GM12878 (cell line): ENCODE measurements at places on chromosomes 1 and 21. TPM values are rescaled to one million over a fixed set of nuclear protein-coding genes. Genes with fewer than 3 reads are reported as not detected.

Gene CELA3A
- 7.6 and 9.0 TPM in 2 replicates for total RNA-seq

Gene E2F2
- 24.0 and 27.2 TPM in 2 replicates for total RNA-seq

DNA sequence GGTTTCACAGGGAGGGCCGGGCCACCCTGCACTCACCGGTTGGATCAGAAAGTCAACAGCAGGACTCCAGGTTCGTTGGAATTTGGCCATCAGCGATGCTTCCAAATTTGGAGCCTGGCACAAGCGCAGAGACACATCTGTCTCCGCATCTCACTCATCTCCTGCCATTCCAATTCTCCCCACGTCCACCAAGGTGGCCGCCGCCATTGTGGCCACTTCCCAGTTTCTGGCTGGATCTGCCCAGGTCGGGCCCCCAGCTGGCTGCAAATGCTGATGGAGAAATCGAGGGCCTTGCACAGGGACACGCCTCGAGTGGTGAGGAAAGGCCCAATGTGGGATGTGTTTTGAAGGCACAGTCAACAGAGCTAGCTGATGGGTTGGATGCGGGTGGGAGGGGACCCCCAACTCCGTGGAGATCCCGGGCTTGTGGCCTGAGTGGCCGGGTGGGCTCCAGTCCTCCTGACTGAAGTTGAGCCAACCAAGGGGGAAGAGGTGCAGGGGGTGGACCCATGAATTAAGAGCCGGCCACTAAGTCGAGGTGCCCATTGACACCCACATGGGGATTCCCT, 102.7 kb downstream of the CRYAA start:
- DNase-seq = no peak

GRCh38 chr1:1308756-1309250, 406 bp downstream of the PUSL1 start:
- DNase-seq = no peak

Gene CELA2A
- total RNA-seq = 0.90 and 1.5 TPM in 2 replicates

Gene CDC42BPA
- total RNA-seq = 0.19 and 0.23 TPM in 2 replicates

DNA sequence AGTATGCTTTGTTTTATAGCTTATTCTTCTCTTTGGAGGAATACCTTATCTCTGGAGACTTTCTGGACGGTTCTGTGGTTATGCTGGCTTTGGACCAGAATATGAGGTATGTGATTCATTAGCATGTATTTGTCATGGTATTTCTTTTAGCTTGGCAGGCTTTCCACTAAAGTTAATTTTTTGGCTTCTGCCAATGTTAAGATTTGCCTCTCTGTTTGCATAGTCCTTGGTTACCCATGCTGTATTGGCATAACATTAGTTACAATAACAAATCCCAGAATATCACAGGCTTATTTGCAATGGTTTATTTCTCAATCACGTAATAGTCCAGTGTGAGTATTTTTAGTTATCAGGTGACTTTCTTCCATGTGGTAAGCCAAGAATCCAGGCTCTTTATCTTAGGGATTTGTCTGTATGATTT, 9.7 kb downstream of the ZMPSTE24 start:
- no peak for DNase-seq

GRCh38 chr1:236568285-236568894, 35.9 kb downstream of the HEATR1 start:
- no peak for DNase-seq

Gene HLCS
- total RNA-seq = 11.9 and 13.3 TPM in 2 replicates

- no peak for DNase-seq
These were observed 48.6 kb upstream of the GPR52 start for GRCh38 chr1:174399211-174399610.

- DNase-seq = no peak
These were observed 84.6 kb upstream of the ZNF326 start for GRCh38 chr1:89910268-89910667.

Gene CFHR2
- total RNA-seq = not detected in 2 replicates

- no peak for DNase-seq
These were observed 101.3 kb upstream of the USP24 start for GRCh38 chr1:55316502-55316901.

GRCh38 chr1:51342591-51343206, 12.3 kb upstream of the TTC39A start:
- DNase-seq = no peak

- no peak for DNase-seq
These were observed 18.6 kb downstream of the NTPCR start for GRCh38 chr1:232968965-232969364.

DNA sequence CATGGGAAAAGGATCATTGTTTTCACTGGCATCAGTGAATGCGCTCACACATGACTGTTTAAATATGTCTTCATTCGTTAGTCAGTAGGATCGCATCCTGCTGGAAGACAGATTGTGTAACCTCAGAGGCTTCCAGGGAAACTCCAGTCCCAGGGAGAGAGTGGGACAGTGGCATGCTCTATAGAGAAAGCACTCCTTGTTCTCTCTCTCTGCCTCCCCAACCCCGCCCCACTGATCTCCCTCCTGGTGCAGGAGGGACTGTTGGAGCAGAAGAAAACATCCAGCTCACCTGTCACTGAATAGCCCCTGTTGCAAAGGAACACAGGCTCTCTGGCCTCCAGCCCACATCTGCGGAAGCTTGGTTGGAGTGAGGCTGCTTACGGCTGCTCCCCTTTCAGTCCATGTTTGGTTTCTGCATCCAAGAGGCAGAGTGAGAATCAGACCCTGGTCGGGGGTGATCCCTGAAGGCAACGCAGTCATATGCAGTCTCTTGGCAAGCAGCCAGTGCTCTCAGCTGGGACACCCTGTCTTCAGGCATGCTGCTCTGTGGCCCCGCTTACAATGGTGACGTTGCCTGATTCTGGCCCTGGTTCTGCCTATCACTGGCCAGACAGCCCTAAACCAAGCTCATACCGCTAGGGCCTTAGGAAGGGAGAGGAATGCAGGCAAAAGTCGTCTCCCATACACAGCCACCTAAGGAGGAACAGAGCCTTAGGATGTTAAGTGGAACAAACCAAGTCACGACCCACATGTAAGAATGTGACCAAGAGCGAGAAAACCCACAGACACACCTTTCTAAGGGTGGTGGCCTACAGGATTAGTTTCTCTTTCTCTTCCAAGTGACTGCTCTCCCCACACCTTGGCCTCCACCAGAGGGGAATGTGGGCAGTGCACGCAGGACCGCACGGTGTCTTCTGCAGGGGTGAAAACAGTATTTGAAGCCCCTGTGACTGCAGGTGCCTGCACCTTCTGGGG, 39.7 kb downstream of the BACE2 start:
- DNase-seq = no peak

DNA sequence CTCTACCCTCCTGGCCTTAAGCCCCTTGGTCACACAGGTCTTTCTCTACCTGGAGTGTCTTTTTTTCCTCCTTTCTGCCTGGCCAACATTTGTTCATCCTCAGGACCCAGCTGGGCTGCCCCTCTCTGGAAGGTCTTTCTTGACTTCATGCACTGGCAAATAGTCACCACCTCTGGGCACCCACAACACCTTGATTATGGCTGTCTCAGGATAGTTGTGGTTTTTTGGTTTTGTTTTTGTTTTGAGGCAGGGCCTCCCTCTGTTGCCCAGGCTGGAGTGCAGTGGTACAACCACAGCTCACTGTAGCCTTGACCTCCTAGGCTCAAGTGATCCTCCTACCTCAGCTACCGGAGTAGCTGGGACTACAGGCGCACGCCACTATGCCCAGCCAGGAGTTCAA, 10.8 kb downstream of the RPS6KA1 start:
- no peak for DNase-seq

DNA sequence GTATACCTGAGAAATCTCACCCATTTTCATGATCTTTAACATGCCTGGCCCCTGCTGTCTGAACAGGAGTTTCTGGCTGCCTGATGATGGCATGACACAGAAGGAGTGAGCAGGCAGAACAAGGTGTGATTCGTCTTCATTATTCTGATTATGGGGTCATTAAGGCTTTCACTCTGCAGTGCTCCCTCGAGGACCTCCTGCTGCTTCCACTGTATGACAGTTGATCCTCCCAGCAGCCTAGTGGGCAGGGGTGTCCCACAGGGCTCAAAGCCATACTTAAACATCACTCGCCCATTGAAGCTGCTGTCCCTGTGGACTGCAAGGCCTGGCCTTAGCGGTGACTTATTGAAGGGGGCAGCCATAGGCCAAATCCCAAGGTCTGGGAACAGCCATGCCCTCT, 12.7 kb upstream of the PARS2 start:
- DNase-seq = no peak

- DNase-seq = no peak
These were observed 15.7 kb downstream of the IFNAR2 start for GRCh38 chr21:33245289-33245918.

Gene TP73
- total RNA-seq = 49.6 and 54.2 TPM in 2 replicates

- DNase-seq = no peak
These were observed 1057.3 kb downstream of the ADGRL2 start for GRCh38 chr1:82858031-82858430.

Gene RBM34
- 89.2 and 95.2 TPM in 2 replicates for total RNA-seq

DNA sequence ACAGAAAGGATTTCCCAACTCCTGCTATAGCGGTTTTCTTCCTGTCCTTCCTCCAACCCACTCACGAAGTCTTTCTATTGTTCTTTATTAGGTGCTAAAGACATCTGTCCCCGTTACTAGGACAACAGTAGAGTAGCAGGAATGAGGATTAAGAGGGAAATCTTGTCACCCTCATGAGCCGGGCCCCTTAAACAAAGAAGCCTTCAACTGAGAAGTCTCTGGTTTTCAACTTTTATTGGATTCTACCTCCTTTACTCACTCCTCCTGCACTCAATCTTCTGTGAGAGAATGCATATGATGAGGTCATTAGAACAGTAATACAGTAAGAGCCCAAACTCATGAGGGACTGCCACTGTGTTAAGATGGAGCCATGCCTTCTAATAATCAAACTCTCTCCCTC, 206.3 kb downstream of the OMA1 start:
- DNase-seq = no peak

Gene FCGR2B
- total RNA-seq = 88.9 and 99.4 TPM in 2 replicates

- no peak for DNase-seq
These were observed 273.1 kb upstream of the PROX1 start for GRCh38 chr1:213714645-213715044.

Gene KRTAP12-1
- total RNA-seq = not detected in 2 replicates

Gene ANXA9
- total RNA-seq = not detected in 2 replicates

Gene RIIAD1
- not detected in 2 replicates for total RNA-seq

Gene MAP1LC3C
- total RNA-seq = not detected in 2 replicates

- peak; percentile 7 for DNase-seq
These were observed 32.7 kb upstream of the ZBTB40 start for GRCh38 chr1:22418933-22419382.

DNA sequence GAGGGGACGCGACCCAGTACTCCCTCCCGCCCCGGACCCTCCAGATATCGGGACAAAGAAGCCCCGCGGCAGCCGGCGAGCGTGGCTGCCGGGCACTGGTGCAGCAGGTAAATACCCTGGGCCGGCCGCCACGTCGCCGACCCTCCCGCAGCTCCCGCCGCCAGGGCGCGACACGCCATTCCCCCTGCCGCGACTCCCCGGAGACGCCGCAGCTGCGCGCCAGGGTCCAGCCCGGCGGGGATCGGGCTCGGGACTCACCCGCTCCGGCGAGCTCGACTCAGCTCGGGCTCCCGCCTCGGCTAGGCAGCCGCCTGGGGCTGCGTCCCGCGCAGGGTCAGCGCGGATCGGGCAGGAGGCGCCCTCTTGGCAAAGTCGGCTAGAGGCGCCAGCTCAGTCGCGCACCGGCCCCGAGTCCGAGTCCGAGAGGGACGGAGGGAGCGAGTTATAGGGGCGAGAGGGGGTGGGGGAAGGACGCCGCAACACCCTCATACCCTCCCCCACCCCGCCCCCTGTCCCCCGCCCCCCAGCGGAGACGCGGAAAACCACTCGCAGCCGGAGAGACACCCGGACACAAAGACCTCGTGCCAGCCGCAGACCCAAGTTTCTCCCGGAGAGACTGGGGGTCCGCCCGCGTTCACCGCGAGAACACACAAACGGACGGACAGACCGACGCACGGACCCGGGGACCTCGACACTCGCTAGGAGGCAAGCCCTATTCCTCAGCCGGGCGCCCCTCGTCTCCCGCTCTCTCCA, 985 bp downstream of the SYT6 start:
- no peak for DNase-seq

DNA sequence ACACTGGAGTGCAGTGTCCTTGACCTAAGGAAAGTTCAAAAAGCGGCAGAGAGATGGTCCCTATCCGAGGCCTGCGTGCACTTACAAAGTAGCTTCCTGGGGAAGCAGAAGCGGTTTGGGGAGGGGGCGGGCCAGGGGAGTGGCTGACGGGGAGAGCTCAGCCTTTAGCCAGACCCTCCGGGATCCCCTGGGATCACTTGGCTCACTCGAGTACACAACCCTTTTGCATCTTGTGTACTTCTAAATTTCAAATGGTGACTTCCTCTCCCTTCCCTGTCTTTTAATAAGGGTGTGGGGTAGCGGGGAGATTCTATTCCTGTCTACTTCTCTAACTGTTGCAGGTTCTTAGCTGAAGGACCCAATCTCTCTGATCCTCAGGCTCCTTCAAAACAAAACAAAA, 18.1 kb upstream of the SNX27 start:
- no peak for DNase-seq

Gene NID1
- 25.7 and 26.9 TPM in 2 replicates for total RNA-seq

Gene TMEM35B
- total RNA-seq = 15.2 and 18.8 TPM in 2 replicates

Gene DNASE2B
- total RNA-seq = not detected in 2 replicates

Gene SPRR2B
- not detected in 2 replicates for total RNA-seq

Gene RIPPLY3
- total RNA-seq = not detected in 2 replicates

Gene TSEN15
- total RNA-seq = 51.0 and 53.2 TPM in 2 replicates

DNA sequence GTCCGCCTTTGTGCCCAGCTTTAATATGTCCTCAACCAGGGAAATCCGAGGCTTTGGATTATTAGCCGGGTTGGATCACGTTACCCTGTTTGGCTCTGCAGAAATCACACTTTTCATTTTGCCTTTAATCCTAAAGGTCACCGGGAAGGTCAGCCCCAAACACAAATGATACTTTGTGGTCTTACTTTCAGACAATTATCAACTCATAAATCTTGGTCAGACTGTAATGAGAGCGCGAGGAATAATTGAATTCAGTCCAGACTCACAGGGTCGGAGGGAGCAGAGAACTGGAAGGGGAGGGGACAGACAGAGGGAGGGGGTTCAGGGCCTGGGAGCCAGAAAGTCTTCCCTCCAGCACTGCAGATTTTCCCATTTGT, 91.7 kb upstream of the NFIA start:
- no peak for DNase-seq

- no peak for DNase-seq
These were observed 18.9 kb upstream of the SPATC1L start for GRCh38 chr21:46203203-46203600.

Gene FCGR3A
- total RNA-seq = 0.10 TPM in 1 of 2 replicates, not detected in the other

- no peak for DNase-seq
These were observed 165.5 kb downstream of the RERE start for GRCh38 chr1:8651962-8652361.

DNA sequence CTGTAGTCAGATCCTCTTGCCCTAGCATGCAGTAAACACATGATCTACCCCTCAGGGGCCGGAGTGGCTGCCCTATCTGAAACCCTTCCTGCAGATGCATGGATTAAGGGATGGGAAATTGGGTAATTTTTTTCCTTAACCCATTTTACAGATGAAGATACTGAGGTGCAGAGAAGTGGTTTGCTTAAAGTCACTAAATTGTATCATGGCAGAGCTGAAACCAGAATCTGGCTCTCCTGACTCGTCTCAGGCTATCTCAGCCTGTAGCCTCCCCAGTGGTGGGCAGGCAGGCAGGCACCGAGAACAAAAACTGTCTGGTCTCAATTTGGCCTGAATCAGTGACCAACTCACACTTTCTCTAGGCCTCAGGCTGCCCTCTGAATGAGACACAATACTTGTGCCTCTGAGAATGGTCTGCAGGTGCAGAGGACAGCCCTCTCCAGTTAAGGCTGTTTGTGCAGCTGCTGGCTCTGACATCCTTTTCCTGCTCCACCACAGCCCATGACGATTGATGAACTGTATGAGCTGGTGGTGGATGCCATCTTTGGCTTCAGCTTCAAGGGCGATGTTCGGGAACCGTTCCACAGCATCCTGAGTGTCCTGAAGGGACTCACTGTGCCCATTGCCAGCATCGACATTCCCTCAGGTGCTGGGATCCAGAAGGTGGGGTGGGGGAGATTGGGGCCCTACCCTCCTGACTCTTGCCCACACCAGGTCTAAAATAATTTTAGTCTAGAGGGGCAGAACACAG, 1.5 kb downstream of the NAXE start:
- no peak for DNase-seq
